Posterior vena cava (tissue), 2 donors: ENCODE measurements at places on chromosomes 7 and 10. TPM values are rescaled to one million over a fixed set of nuclear protein-coding genes. Genes with fewer than 3 reads are reported as not detected.

The SORBS1 gene
- 1,013 TPM for total RNA-seq

The KRIT1 gene
- 38.1 TPM for total RNA-seq

The DLX6 gene
- 2.0 TPM for total RNA-seq

The OR6V1 gene
- total RNA-seq, result not detected

The PNLIPRP3 gene
- not detected for total RNA-seq

The GPR141 gene
- total RNA-seq, result 0.71 TPM

The ZNF467 gene
- total RNA-seq, result 12.0 TPM

The GOLGA7B gene
- 0.19 TPM for total RNA-seq

The KLF14 gene
- 0.23 TPM for total RNA-seq

The PPP1R3A gene
- total RNA-seq, result not detected

The LIPA gene
- 71.1 TPM for total RNA-seq

The FZD8 gene
- 16.1 TPM for total RNA-seq

The GNAT3 gene
- total RNA-seq, result not detected

The PPP1R9A gene
- total RNA-seq, result 15.5 TPM

The ZNF736 gene
- 15.7 TPM for total RNA-seq

The AZGP1 gene
- total RNA-seq, result 0.33 TPM

The CFAP69 gene
- 13.0 TPM for total RNA-seq

The ZNF37A gene
- total RNA-seq, result 19.5 TPM

The PRLHR gene
- total RNA-seq, result not detected

The GPNMB gene
- 190 TPM for total RNA-seq

The STAG3 gene
- 1.2 TPM for total RNA-seq

The PALD1 gene
- 6.7 TPM for total RNA-seq
